ENCODE measurements at places on chromosomes 1 and 21.

GRCh38 chr1:9061252-9061960, 8.0 kb downstream of the SLC2A5 start:
- no peak for DNase-seq

- no peak for DNase-seq
Measured at GRCh38 chr1:203799971-203800370, 4.5 kb downstream of the ZBED6 start.

GRCh38 chr1:61395146-61395800, 312.9 kb downstream of the NFIA start:
- no peak for DNase-seq

GRCh38 chr1:5920201-5920600, 72.0 kb downstream of the NPHP4 start:
- no peak for DNase-seq

GRCh38 chr1:113136476-113136875, 63.5 kb downstream of the LRIG2 start:
- DNase-seq, result no peak

- DNase-seq, result no peak
Measured at GRCh38 chr1:192967901-192968300, 91.3 kb downstream of the UCHL5 start.

GRCh38 chr1:87167848-87168525, 160.7 kb upstream of the LMO4 start:
- DNase-seq, result no peak

DNA sequence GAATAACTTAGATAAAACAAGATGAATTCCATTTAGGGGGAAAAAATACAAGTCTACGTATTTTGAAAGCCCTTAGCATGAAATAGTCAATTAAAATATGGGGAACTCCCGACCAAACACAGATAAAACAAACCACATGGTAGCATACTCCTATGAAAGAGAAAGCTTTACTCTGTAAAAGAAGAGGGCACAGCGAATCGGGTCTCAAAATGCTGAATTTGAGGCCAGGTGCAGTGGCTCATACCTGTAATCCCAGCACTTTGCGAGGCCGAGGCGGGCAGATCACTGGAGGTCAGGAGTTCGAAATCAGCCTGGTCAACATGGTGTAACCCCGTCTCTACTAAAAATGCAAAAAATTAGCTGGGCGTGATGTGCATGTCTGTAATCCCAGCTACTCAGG, 116.9 kb upstream of the TIAM1 start:
- DNase-seq, result no peak

DNA sequence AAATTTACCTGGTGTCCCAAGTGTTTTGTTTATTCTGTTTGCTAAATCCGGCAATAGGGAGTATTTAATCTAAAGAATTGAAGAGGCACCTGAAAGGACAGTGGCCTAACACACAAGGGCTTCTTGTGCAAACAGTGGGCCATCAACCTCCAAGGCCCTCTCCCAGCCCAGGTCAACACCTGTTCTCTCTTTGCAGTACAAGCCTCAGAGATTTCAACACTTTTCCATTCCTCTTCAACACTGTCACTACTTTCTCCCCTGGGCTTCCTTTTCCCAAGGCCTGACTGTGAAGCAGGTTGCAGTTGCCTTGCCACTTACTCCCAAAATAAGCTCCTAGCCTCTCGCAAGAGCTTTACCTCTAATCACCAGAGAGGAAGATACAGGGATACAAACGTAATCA, 3.2 kb upstream of the SNAPIN start:
- no peak for DNase-seq

DNA sequence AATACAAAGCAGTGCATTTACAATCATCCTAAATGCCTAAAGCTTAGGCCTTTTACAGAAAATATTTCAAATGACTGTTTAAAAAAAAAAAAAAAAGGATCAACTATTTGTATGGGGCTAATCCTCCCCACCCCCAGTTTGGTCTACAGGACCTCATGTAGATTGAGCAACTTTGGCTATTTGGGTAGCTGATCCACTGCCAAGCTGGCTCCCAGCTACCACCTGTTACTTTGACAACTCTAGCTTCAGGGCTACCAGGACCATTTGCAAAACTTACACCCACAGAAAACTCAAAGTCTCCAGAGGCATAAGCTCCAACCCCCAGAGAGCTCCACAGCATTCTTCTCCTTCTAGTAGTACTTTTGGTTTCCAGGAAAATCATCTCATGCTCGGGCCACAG, 29.4 kb downstream of the JAK1 start:
- DNase-seq, result no peak

GRCh38 chr1:226661965-226662364, 77.1 kb downstream of the ITPKB start:
- DNase-seq, result no peak

- DNase-seq, result no peak
Measured at GRCh38 chr1:179924268-179924667, 30.3 kb upstream of the CEP350 start.

DNA sequence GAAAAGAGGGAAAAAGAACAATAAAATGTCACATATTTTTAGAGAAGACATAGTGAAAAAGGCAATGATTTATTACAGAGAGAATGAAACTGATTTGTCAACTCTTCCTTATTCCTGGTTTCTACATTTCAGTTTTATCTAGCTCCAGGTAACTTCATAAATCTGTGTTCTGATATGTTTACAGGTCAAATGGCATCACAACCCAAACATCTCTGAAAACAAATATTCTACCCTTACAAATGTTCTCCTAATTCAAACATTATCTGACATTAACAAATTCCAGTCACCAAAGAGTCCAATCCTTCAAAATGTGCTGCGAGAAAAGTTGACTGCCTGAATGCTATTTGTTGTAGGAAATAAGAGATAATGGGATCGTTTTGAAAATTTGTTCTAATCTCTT, 20.2 kb downstream of the EXTL2 start:
- DNase-seq, result no peak

- no peak for DNase-seq
Measured at GRCh38 chr1:85048296-85049064, at the start of gene MCOLN3. MCOLN3 (minus strand) TSS chr1:85048500; CDS start chr1:85045360, 3,140 bp downstream.

- no peak for DNase-seq
Measured at GRCh38 chr21:37413553-37414291, 47.1 kb downstream of the DYRK1A start.

DNA sequence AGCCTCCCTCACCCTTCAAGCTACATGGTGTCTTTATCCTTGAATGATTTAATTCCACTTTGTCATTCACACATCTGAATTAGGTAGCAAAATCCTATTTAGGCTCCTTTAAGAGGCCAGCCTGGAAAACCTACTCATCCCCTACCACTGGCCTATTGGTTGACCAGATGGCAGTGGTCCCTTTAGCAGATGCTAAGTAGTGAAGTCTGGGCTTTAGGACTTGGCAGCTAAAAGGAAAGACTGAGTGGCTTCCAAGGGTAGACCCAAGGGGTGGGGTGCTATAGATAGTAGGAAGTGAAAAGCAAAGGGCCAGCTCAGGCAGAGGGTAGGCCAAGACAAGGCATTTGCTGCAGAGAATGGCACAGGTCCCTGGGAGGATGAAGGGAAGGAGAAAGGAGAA, 46.6 kb downstream of the KCNJ6 start:
- no peak for DNase-seq

- DNase-seq, result peak; percentile 70
Measured at GRCh38 chr1:110312188-110313121, 26.7 kb upstream of the RBM15 start.

DNA sequence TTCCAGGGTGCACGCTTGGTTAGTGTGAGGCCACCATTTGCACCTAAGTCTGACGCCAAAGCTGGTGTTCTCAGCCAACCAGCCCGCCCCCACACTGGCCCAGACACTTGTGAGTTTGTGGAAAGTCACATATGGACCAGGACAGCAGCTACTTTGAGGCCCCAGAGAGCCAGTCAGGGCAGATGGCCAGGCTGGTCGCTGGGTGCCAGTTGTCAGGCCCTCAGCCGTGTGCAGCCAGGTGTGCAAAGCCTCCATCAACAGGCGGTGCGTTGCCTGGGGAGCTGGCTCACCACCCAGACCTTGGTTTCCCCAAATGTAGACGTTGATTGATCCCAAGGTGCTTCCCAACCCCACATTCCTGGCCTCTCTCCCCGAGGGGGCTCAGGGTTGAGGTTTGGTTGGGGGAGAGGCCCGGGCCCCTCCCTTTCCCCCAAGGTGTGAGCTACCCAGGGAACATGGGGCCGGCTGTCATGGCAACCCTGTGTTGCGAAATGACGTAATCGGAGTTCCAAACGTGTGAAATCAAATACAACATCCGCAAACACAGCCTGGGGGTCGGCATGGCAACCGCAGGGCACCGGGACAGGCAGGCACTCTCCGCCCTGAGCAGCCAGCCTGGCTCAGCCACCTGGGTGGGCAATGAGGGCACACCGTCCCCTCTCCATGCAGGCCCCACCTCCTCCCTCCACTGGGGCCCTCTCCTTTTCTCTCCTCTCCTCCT, 42.2 kb upstream of the WNT4 start:
- DNase-seq, result no peak

DNA sequence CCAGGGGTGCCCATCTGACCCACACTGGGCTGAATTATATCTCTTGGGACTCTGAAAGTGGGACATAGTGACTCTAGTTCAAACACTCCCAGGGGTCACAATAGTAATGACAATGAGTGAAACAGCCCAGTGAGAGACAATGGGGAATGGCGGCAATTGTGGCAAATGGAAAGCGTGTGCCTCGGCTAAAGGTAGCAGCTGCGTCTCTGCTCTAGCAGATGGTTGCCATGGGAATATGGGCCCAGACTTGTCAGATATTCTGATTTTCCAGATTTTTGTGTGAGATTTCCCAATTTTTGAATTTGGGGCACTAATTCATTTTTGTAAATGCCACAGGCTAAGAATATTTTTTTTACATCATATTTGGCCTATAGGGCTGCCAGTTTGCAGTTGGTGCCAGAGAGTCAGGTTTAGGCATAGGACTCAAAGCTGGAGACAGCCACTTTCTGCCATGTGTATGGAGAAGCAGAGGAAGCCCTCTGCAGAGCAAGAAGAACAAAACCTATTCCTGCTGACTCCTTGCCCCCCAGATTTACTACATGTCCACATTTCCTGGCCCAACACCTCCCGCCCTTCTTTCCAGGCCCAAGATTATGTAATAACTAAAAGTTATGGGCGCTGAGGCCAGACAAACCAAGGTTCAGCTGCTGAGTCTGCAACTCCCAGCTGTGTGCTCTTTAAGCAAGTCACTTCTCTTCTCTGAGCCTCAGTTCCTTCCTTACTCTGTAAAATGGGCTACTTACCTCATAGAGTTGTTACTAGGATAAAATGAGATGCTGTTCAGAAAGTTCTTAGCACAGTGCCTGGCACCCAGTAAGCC, 21.6 kb upstream of the PTP4A2 start:
- no peak for DNase-seq

- no peak for DNase-seq
Measured at GRCh38 chr1:233102341-233102740, 151.9 kb downstream of the NTPCR start.

- DNase-seq, result no peak
Measured at GRCh38 chr1:197984289-197984688, 67.1 kb downstream of the LHX9 start.

- no peak for DNase-seq
Measured at GRCh38 chr1:18554597-18554996, 73.9 kb downstream of the KLHDC7A start.

- no peak for DNase-seq
Measured at GRCh38 chr1:90613371-90613770, 103.7 kb downstream of the BARHL2 start.

DNA sequence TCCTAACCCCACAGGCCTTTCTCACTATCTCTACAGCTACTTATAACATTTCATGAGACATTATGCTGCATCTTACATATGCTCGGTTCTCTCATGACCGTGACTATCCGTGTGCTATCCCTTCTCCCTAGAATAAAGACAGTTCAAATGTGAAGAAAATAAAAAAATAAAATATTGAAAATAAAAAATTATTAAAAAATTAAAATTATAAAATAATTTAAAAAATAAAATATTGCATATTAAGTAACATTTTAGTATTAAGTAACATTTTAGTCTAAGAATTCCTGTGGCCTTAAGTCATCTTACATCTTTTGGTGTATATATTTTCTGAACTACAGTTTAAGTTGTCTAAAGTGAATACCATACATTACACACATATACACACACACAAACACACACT, 415.5 kb downstream of the DPYD start:
- no peak for DNase-seq

DNA sequence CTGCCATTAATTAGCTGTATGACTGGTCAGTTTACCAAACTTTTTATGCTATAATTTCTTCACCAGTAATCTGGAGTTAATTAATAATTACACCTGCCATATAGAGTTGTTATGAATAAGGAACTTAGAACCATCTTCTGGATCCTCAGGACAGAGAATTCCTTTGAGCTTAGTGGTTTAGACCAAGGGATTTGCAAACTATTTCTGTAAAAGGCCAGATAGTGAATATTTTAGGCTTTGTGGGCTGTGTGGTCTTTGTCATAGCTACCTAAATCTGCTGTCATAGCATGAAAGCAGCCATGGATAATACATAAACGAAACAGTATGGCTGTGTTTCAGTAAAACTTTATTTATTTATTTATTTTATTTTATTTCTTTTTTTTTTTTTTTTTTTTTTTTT, 9.0 kb downstream of the TIMM17A start:
- DNase-seq, result no peak

DNA sequence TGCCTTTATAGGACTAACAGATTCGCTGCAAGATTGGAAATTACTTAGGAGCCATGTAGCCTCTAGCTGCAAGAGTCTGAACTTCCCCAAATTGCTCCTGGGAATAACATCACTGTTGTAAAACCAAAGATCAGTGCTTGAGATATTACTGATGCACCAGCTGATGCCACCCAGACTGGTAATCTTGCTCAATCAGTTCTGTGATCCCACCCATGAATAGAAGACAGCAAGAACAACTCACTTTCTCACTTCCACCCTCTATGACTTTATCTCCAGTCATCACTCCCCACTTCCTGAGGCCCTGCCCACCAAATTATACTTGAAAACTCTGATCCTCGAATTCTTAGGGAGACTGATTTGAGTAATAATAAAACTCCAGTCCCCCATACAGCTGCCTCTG, 1011.1 kb downstream of the PLA2G4A start:
- DNase-seq, result no peak

DNA sequence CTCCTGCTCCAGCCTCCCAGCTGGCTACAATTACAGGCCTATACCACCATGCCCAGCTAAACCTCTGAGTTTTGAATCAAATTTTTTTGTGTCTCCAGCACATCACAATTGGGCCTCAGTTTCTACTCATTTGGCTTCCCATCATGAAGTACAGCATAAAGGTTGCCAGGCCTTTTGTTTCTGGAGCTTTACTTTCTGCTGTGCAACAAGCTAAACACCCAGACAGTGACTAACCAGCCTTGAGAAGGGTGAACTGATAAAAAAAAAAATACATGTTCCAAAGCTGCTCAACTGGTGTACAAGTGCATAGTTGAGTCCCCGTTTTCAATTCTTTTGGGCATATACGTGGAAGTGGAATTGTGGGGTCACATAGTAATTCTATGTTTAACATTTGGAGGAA, 25.1 kb downstream of the TIAM1 start:
- DNase-seq, result no peak

GRCh38 chr1:245143849-245144248, 10.9 kb upstream of the KIF26B start:
- no peak for DNase-seq

- DNase-seq, result no peak
Measured at GRCh38 chr1:25954282-25954938, 43.5 kb downstream of the PAFAH2 start.

- no peak for DNase-seq
Measured at GRCh38 chr1:185074307-185074706, 28.9 kb downstream of the RNF2 start.

- no peak for DNase-seq
Measured at GRCh38 chr1:185080422-185080821, 35.1 kb downstream of the RNF2 start.

Measured in stimulated activated CD4-positive, alpha-beta T cell treated with anti-CD3 and anti-CD28 coated beads, Interleukin-2, amount 100 ng/mL, for 48 hours (primary cell).